Effector CD8-positive, alpha-beta T cell (primary cell): ENCODE measurements at places on chromosomes 16 and 17.

DNA sequence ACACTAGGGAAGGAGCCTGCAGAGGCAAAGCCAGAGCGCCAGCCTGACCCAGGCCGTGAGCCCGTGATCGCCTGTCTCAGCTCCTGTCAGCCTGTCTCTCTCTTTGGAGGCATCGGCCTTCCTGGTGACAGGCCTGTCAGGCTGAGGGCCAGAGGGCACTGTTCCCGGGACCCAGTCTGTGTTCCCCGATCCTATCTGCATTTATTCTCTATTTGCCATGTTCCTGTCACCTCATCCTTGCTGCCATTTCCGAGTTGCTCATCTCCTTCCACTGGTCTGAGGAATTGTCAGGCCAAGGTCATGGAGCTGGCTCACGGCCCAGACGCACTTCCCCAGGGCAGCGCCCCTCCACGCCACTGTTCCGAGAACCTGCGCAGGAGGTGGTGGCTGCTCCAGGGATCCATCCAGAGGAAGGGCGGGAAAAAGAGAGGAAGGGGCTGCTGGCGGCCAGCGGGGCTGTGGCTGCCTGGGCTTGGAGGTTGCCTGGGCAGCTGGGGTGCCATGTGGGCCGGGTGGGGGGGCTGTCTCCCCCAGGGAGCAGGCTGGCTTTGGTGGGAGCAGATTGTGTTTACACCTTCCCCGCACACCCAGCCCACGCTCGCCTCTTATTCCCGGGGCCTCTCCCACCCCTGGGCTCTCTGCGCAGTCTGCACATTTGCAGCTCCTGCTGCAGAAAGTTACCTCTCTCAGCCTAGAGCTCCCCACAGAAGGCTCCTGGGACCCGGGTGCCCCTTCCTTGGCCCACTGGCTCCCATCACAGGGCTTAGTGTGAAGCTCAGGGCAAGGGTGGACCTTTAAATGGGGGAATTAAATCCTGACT, 4.9 kb downstream of the PRCD start:
- DNase-seq: no peak

GRCh38 chr17:42848093-42848492, 2.9 kb upstream of the AOC3 start:
- DNase-seq: no peak

- no peak for DNase-seq
These were observed 84.4 kb upstream of the GPRC5B start for GRCh38 chr16:19968891-19969683.

GRCh38 chr17:42406615-42407288, 16.3 kb downstream of the CAVIN1 start:
- DNase-seq: no peak

- DNase-seq: no peak
These were observed 43.4 kb downstream of the ZNF18 start for GRCh38 chr17:11953924-11954323.
